Osteoblast (primary cell): ENCODE measurements at places on chromosomes 1 and 21. TPM values are rescaled to one million over a fixed set of nuclear protein-coding genes. Genes with fewer than 3 reads are reported as not detected.

PGLYRP3 gene
- not detected in 2 replicates for total RNA-seq

DNA sequence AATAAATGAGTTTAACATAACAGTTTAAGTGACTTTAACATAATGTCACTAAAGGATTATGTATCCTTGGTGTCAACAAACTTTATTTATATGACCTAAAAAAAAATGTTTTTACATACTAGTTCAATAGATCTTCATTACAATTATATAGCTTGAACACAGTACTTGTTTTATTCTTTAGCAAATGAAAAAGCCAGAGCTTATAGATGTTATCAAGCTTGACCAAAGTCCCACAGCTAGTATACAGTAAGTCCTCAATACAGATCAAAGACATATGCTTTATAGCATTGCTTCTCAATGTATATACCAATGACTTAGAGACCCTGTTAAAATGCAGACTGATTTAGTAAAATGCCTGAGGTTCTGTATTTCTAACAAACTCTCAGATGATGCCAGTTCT, 42.4 kb downstream of the UCHL5 start:
- no peak for DNase-seq

- peak; percentile 99 for DNase-seq
Observed at GRCh38 chr21:45820171-45821091, 161.1 kb upstream of the COL6A1 start.

GRCh38 chr1:61131716-61132115, 49.4 kb downstream of the NFIA start:
- DNase-seq: no peak

GRCh38 chr1:186112280-186112679, 262.8 kb downstream of the TPR start:
- DNase-seq: no peak

GRCh38 chr1:95554408-95554807, 320.4 kb downstream of the RWDD3 start:
- no peak for DNase-seq

GRCh38 chr1:246622035-246622652, 55.9 kb downstream of the CNST start:
- DNase-seq: no peak

DNA sequence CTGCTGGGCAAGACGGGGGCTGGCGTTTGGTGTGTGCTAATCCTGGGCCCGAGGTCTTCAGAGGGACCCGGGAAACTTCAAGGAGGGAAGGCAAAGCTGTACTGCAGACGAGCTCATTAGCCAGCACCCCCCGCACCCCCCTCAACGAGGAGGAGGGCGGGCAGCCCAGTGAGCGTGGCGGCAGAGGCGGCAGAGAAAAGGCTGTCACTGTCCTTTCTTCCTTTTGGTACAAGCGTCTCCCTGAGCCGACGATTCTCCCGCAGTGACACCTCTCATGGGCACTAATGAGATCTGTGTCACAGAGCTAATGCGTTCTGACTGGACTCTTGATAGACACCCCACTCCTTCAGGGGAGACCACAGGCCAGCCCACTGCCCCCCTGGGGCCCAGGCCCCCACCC, 29.5 kb downstream of the DMAP1 start:
- no peak for DNase-seq

DNA sequence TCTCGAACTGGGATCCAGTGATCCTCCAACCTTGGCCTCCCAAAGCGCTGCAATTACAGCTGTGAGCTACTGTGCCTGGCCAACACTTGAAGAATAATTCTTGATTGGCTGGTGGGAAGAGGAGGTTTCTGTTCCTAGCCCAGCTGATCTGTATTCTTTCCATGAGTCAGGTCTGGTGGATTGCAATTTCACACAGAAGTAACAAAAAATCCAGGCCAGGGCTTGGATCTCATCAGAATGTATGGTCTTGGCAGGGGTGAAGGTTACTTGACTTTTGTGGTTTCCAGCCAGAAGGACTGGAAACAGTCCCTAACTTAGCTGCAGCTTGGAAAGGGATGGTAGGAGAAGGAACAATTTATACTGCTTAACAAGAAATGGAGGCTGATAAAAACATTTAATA, 5.1 kb upstream of the HP1BP3 start:
- DNase-seq: peak; percentile 95
